A375 (cell line): ENCODE measurements at places on chromosomes 7 and 10. TPM values are rescaled to one million over a fixed set of nuclear protein-coding genes. Genes with fewer than 3 reads are reported as not detected.

Gene PKD2L1
- not detected in 2 replicates for total RNA-seq

Gene RNF32
- 0.30 and 0.53 TPM in 2 replicates for total RNA-seq

Gene MCM10
- total RNA-seq = 26.8 and 36.0 TPM in 2 replicates

Gene KLF14
- 0.45 and 0.74 TPM in 2 replicates for total RNA-seq

Gene PALD1
- total RNA-seq = 1.4 and 1.6 TPM in 2 replicates

Gene SLC13A4
- total RNA-seq = not detected in 2 replicates

Gene GIMAP5
- total RNA-seq = not detected in 2 replicates

Gene KNDC1
- under 0.01 and 0.19 TPM in 2 replicates for total RNA-seq

Gene WEE2
- not detected in 2 replicates for total RNA-seq

Gene ACHE
- 0.29 TPM in 1 of 2 replicates, not detected in the other for total RNA-seq

Gene TAS2R41
- not detected in 2 replicates for total RNA-seq

Gene GIMAP6
- total RNA-seq = 0.04 and 0.05 TPM in 2 replicates

Gene TNS3
- 31.9 and 32.0 TPM in 2 replicates for total RNA-seq

Gene GATA3
- 0.87 and 1.1 TPM in 2 replicates for total RNA-seq

Gene AKR1B15
- total RNA-seq = not detected in 2 replicates

Gene CLCN1
- total RNA-seq = not detected in 2 replicates

Gene SORCS1
- 6.6 and 9.8 TPM in 2 replicates for total RNA-seq

Gene SP8
- 0.40 and 1.1 TPM in 2 replicates for total RNA-seq

Gene ACTR3C
- total RNA-seq = not detected in 2 replicates

Gene NOS3
- total RNA-seq = not detected in 2 replicates

Gene VIPR2
- not detected in 2 replicates for total RNA-seq

Gene ADAM22
- 7.2 and 7.4 TPM in 2 replicates for total RNA-seq

Gene OGDHL
- total RNA-seq = 2.7 and 3.0 TPM in 2 replicates

Gene OSBPL3
- total RNA-seq = 17.7 and 24.0 TPM in 2 replicates

Gene TEX47
- total RNA-seq = not detected in 2 replicates

Gene CD36
- total RNA-seq = not detected in 2 replicates

Gene NEURL1
- 0.53 and 0.66 TPM in 2 replicates for total RNA-seq

Gene PARP12
- 18.8 and 21.7 TPM in 2 replicates for total RNA-seq

Gene SMURF1
- total RNA-seq = 22.8 TPM in 2 replicates

Gene MYOZ1
- 0.41 TPM in 1 of 2 replicates, not detected in the other for total RNA-seq

Gene TMEM213
- total RNA-seq = not detected in 2 replicates

Gene UPK3BL1
- 14.8 and 16.4 TPM in 2 replicates for total RNA-seq

Gene VDAC2
- 75.7 and 82.8 TPM in 2 replicates for total RNA-seq

Gene MBLAC1
- 4.8 and 6.3 TPM in 2 replicates for total RNA-seq

Gene TSPAN15
- 0.98 and 1.2 TPM in 2 replicates for total RNA-seq

Gene FXYD4
- total RNA-seq = not detected in 2 replicates

Gene BTBD16
- total RNA-seq = 0.11 TPM in 1 of 2 replicates, not detected in the other

Gene CFTR
- total RNA-seq = not detected in 2 replicates

Gene LCOR
- total RNA-seq = 15.4 and 18.3 TPM in 2 replicates

Gene IGFBP1
- total RNA-seq = 0.38 TPM in 1 of 2 replicates, not detected in the other

Gene AP1S1
- total RNA-seq = 344 and 361 TPM in 2 replicates

Gene CUZD1
- total RNA-seq = 0.66 and 0.72 TPM in 2 replicates

Gene WIPF3
- total RNA-seq = 0.08 TPM in 1 of 2 replicates, not detected in the other

Gene ARMC10
- total RNA-seq = 28.5 and 31.9 TPM in 2 replicates

Gene LGI1
- not detected in 2 replicates for total RNA-seq

Gene BRI3
- total RNA-seq = 36.4 and 39.0 TPM in 2 replicates

Gene SEMA3D
- total RNA-seq = 3.9 and 4.7 TPM in 2 replicates

Gene ZNF503
- total RNA-seq = 2.3 and 3.2 TPM in 2 replicates

Gene HYAL4
- total RNA-seq = 0.05 and 0.23 TPM in 2 replicates

Gene ANKRD22
- not detected in 2 replicates for total RNA-seq

Gene NAT16
- 0.05 and 0.11 TPM in 2 replicates for total RNA-seq

Gene HKDC1
- total RNA-seq = 5.4 and 5.7 TPM in 2 replicates

Gene ACADSB
- 7.0 and 7.8 TPM in 2 replicates for total RNA-seq

Gene GPER1
- total RNA-seq = 0.30 and 0.48 TPM in 2 replicates

Gene IFIT1B
- total RNA-seq = not detected in 2 replicates
